HFFc6 (cell line): ENCODE measurements at places on chromosomes 11 and 22. TPM values are rescaled to one million over a fixed set of nuclear protein-coding genes. Genes with fewer than 3 reads are reported as not detected.

GRCh38 chr11:70427436-70427835 lies 29.1 kb downstream of the CTTN start:
- DNase-seq: no peak

DNA sequence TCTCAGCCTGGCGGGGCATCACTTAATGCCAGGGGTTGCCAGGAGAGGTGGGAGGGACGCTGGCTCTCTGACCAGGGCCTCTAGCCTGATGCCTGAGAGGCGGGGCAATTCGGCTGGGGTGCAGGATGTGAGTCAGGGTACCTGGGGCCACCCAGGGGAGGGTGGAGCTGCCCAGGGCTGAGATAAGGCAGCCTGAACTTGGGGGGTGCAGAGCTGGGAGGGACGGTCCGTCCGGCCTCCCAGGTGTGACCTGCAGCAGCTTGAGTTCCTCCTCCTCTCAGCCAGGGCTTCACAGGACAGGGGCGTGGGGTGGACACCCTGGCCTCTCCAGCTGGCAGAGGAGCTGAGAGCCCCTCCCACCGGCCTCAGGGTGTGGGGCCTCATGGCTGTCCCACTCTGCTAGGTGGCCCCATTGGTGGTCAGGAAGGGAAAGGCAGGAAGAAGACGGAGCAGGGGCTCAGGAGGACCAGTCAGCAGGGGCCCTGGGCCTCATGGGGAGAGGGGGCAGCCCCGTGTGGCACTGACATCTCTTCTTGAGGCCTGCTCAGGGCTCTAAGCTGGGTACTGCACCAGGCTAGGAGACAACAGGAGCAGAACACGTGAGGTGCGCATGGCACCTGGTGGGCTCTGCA lies 942 bp upstream of the RPS6KA4 start:
- no peak for DNase-seq

GRCh38 chr22:20533879-20534265 lies 26.5 kb downstream of the MED15 start:
- DNase-seq: no peak

GRCh38 chr11:115408036-115408921 lies 95.9 kb downstream of the CADM1 start:
- no peak for DNase-seq

- peak; percentile 60 for DNase-seq
Observed at GRCh38 chr11:40338739-40339138, 1120.7 kb downstream of the LRRC4C start.

DNA sequence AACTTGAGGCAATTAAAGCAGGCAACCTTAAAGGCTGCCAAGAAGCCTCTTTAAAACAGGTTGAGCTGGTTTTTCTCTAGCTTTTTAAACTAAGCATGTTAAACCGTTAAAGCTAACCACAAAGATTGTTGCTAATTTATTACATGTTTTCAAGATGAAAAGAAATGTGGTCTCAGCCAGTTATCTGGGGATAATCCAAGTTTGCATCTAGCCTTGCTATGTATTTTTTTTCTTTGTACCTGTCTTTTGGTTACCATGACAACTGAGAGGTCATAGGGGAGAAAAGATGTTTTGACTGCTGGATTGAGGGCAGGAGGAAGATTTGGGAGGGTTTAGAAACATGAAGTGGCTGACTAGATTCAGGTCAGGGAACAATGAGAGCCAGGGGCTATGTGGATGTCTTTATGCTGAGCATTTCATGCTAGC lies 19.2 kb upstream of the PGM2L1 start:
- DNase-seq: peak; percentile 37

- DNase-seq: no peak
Observed at GRCh38 chr11:103619938-103620337, 416.5 kb upstream of the DDI1 start.

DNA sequence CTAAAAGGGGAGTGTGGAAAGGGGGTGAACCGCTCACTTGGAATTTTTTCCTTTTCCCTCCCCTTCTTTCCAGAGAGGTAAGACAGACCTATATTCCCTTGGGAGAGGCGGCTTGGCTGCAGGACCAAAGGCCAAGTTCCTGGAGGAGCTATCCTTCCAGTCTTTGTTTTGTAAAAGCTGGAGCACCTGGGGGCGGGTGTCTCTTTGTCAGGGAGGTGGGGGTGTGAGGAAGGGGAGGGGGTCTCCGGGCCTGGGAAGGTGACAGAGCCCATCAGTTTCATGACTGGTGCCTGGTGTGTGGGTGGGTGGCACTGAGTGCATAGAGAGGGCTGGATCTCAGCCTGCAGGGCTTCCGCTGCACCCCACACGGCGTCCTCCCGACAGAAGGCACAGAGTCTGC lies 18.5 kb downstream of the PTPN5 start:
- DNase-seq: no peak

DUSP8 gene
- 0.33 to 1.0 TPM (median 0.57 TPM) in 3 replicates for total RNA-seq

CARD18 gene
- not detected in 3 replicates for total RNA-seq
